Activated T-cell treated with anti-CD3 and anti-CD28 coated beads, Interleukin-2, amount 50 U/mL, for 24 hours (primary cell): ENCODE measurements at places on chromosomes 16 and 17.

GRCh38 chr17:61467416-61468262, 15.4 kb downstream of the TBX4 start:
- DNase-seq = no peak

DNA sequence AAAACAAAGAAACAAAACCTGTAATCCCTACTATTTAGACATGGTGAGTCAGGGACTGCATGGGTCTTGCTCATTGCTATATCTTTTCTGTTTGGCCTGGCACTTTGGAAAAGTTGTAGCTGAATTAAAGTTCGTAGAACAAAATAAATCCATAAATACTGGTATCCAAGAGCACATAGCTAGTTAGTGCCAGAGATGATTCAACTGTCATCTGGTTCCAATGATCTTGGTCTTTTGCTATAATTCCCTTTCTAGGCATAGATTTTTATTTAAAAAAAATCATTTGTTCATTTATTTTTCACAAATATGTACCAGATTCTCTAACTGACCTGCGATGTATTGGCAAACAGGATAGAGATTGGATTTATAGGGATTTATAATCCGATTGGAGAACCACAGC, 1436.1 kb upstream of the GOT2 start:
- no peak for DNase-seq

DNA sequence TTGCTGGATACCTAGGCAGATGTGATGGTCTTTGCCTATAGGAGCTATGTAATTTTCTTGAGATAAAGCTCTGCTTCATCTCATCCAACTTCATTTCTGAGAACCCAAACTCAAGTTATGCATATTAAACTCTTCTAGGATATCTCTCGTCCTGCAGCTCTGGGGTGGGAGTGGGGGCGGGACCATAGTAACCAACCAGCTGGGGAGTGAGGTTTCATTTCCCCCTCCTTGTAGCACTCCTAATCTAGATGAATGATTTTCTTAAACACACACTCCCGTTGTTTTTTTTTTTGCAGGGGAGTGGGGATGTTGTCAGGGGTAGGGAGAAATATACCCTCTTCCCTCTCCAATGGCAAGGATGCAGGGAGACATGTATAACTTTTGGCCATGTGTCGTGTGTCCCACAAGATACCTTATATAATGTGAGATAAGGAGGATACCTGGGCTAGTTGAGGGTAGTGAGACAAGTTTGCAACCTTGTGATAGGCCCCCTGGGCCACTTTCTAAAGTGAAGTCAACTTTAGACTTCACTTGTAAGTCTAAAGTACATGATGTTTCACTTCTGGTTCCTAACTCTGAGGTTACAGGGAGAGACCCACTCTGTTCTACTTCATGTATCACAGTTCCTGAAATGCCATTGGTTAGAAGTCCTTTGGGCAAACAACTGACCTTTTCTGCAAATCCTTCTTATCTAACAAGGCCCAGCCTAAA, 10.5 kb upstream of the HEATR6 start:
- DNase-seq = no peak

GRCh38 chr16:58497935-58498334, 2.0 kb upstream of the NDRG4 start:
- DNase-seq = peak; percentile 25

GRCh38 chr16:87291944-87292343, 25.2 kb downstream of the C16orf95 start:
- no peak for DNase-seq
